ENCODE measurements at places on chromosomes 7 and 10.
A peak's percentile ranks its signal among the peaks of the same experiment; 100 is the strongest.

DNA sequence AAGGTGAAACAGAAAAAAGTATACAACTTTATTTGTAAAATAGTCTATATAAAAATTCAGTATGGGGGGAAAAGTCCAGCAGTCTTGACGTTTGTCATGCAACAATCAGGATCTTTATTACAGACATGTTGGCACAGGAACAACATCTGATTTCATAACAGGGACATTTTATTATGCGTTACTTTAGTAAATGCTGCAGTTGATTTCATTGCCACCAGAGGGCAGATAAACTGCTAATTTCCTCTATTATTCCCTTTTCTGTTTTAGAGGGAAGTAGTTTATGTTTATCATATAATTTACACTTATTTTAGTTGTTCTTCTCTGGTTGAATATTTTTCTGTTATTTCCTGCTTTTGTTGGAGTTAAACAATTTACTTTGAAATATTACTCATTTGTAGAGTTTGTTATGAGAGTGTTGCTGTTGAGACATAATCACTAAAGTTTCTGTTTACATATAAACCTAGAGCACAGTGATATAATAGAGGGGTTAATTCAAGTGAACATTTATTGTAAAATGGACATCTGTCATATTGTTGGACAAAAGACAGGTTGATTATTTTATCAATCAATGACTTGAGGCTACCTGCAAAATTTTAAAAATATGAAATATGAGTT is 3.3 kb downstream of the PLXDC2 start:
- peak; percentile 9 for DNase-seq

GRCh38 chr7:73668103-73668885 is 663 bp downstream of the VPS37D start:
- no peak for DNase-seq

DNA sequence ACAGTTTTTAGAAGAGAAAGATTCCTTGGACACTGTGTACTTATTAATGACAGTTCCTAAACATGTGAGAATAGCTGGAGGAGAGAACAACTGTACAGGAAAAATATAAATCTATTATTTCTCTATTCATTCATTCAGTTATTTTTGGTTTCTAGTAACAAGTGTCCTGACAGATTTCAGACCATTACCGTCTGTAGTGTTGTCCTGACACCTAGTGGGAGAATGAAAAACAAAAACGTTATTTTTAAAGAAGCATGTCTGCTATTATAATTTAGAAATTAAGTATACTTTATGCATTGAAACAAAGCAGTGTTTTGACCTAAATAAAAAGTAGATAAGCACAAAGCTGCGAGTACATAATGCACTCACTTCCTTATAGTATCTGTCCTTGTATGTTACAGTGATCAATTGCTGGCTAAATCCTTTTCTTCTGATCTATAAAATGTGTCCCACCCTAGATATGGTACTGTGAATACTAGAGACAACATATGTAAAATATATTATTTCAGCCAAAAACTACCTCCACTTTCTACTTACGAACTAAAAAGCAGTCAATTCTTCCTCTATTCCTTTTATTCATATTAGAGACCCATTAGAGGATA is 575.6 kb downstream of the ARL4A start:
- no peak for DNase-seq

DNA sequence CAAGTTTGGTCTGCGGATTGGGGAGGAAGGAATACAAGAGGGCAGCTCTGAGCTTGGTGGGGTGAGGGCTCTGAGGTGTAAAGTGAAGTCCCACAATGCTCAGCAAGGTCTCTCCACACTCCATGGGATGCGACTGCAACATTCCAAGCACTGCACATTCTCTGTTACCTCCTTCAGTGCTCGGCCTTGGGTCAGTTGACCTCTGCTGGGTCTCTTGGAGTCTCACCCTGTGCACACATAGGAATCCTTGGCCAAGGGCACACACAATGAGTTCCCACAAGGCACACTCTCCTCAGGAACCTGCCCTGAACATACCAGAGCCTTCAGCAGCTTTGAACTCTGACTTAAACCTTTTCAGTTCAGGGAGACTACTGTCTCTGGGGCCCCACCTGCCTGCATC is 2.4 kb upstream of the WDFY4 start:
- DNase-seq, result no peak

DNA sequence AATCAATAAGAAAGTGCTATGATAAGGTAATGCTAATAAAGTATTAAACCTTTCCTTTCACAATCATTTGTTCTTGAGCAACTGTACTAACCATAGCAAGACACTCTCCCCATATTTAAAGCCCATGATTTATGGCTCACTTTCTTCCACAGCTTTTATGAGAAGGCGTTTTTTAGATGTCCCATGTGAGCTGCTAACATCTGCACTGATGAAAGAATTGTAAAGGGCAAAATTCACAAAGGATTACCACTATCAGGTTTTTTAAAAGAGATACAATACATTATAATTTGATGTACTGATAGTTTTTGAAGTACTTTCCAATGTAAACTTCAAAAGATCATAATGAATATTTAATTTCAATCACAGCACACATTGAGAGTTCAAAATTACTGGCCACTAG is 75.7 kb downstream of the RNLS start:
- DNase-seq, result no peak

- no peak for DNase-seq
Observed at GRCh38 chr10:74926791-74927585, 100.6 kb downstream of the KAT6B start.

- no peak for DNase-seq
Observed at GRCh38 chr7:101857358-101857811, 40.0 kb downstream of the CUX1 start.

- no peak for DNase-seq
Observed at GRCh38 chr10:116472891-116473290, 45.2 kb downstream of the PNLIPRP3 start.

GRCh38 chr10:88473989-88474883 is 108.9 kb downstream of the RNLS start:
- no peak for DNase-seq

- no peak for DNase-seq
Observed at GRCh38 chr7:2864204-2864985, 20.3 kb upstream of the GNA12 start.

DNA sequence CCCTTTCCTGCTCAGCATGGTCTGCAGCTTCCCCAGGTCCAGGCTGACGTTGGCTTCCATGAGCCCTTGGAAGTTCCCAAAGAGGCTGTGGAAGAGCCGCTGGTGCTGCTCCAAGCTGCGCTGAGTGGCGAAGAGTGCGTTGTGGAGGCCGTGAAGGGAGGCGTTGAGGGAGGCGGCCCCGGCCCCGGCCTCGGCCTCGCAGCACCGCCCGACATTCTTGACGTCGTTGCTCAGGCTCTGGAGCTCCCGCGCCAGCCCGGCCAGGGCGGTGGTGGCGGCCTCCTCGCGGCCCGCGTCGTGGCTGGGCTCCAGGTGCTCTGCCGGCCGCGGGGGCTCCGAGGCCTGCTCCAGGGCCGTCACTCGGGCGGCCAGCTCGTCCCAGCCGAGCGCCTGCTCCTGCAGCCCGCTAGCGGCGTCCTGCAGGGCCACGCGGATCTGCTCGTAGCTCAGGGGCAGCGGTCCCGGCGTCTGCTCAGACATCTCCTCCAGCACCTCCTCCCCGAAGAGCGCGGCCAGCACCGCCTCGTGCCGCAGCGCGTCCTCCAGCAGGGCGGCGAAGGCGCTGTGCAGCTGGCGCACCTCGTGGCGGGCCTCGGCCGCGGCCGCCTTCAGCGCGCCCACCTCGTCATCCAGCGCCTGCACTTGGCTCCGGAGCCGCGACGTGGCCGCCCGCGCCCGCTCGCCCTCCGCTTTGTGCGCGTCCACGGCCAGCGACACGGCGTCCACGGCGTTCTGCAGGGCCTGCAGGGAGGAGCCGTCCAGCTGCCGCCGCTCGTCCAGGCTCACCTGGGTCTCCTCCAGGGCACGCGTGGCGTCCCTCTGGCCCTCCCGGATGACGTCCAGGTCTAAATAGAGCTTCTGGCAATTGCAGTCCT is 14.7 kb downstream of the MMRN2 start:
- no peak for DNase-seq

DNA sequence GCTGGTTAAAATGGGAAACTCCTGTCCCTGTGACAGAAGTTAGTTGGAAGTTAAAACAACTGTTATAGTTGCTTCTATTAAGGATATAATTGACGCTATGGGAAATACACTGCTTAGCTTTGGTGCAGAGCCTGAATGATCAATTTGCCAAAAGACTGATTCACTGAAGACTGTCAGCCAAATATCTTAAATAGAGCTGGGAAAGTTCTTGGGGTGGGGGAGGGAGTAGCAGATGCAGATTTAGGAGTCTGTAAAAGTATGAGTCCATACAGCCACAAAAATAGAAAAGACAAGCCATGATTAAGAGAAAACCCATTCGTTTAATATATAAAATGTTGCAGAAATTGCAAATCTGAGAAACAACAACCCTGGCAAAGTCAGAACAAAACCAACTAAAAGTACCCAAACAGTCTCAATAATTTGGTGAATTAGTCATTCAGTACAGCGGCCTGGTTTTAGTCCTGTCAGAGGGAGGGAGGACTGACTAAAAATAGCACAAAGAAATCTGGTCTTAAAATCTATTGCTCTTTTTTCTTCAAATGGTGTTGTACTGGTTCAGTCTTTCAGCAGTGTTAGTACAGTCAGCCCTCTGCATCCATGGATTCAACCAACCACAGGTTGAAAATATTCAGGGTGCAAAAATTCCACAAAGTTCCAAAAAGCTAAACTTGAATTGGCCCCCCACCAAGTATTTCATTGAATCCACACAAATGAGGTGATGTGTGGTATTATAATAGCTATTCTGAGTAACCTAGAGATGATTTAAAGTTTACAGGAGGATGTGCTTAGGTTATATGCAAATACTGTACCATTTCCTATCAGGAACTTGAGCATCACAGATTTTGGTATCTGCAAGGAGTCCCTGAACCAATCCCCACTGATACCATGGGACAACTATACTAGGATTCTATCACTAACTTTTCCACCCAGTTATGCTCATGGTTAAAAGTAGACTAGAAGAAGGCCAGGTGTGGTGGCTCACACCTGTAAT is 30.0 kb downstream of the STK17A start:
- peak; percentile 14 for DNase-seq

DNA sequence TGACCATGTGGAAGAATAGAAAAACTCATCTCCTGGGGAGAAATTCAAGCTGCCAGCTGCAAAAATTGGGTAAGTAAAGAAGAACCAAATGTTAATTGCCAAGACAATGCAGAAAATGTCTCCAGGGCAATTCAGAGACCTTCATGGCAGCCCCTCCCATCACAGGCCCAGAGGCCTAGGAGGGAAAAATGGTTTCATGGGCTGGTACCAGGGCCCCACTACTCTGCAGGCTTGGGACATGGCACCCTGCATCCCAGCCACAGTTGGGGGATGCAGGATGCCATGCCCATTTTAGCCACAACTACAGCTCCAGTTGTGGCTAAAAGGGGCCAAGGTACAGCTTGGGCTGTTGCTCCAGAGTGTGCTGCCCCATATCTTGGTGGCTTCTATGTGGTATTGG is 20.9 kb upstream of the MKLN1 start:
- no peak for DNase-seq

DNA sequence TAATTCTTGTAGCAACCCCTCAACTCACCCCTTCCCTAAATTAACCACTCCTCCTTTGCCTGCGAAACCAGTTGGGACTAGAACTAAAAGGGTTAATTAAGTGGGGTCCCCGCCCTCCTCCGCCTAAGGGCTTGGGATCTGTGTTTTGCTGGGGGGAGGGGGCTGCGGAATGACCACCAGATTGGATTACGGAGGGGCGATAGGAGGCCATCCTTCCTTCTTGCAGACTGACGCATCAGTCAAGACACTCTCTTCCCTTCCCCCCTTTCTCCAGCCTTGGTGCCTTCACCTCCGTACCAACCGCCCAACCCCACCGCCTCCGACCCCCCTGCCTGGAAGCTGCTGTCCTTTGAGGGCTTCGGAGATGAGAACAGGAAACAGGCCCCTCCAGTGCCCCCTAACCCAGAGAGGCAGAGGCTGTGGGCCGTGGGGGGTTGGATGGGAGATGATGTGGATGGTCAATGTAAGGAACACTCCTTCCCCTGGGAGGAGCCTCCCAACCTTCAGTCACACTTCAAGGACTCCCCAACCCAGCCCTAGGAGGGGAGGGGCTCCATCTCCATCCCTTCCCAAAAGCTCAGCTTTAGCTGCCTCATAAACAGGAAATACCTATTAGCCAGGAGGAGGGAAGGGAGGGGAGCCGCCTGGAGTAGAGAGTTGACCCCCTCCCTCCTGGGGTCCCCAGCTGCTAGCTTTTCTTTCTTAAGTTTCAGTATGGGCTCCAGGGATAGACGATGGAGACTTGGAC is 997 bp upstream of the LDB1 start:
- DNase-seq, result no peak

DNA sequence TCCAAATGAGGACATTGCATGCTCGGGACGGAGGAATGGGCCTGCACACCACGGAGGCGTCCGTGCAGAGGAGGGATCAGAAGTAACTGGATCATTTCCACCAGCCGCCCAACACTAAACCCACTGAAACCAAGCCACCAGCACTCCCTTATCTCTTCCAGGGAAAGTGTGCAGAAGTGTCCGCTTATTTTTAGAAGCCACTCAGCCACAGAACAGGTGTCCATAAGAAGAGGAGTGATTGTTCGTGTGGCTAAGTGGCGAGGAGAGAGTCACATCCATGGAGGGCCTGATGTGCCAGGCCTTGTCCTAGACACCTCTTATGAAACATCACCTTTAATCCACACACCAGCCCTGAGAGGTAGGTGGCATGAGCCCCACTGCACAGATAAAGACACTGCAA is 407.9 kb upstream of the NPVF start:
- no peak for DNase-seq

DNA sequence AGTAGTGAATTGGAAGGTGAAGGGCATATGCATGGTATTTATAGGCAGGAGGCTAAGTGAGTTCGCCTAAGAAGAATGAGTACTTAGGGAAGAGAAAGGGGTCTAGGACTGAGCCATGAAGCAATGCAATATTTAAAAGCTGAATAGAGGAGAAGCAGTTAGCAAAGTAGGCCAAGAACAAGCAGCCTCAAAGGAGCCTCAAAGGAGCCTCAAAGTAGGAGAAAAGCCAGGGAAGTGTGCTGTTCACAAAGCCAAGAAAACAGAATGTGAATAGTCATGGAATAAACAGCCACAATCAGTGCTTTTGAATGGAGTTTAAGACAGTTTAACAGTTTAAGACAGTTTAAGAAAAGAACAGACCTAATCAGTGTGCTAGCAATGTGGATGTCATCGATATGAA is 762.0 kb downstream of the SORCS1 start:
- DNase-seq, result no peak

DNA sequence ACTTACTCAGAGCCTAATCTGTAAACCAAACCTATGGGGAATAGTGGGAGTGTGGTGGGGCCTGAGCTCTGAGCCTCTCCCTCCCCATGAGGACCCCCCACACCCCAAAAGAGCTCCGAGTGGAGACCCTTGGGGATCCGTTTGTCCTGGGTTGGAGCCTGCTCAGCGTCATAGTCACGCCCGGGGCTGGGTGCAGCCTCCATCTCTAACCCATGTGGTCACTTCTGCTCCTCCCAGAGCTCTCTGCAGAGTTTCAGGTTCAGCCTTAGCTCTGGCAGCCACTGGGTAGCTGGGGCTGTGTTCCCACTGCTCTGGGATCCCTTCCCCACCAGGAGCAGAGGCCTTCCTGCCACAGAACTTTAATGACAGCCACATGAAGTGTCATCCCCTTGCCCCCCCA is 25.9 kb downstream of the PFKFB3 start:
- DNase-seq, result no peak
